CD4-positive, alpha-beta T cell treated with Interleukin-2 at 100 ng/mL for 4 hours (primary cell): ENCODE measurements at places on chromosomes 1 and 21.

GRCh38 chr1:206421616-206422340 lies 48.5 kb upstream of the IKBKE start:
- DNase-seq: no peak

GRCh38 chr1:222009105-222009730 lies 267.3 kb upstream of the DUSP10 start:
- peak; percentile 44 for DNase-seq

- no peak for DNase-seq
These were observed 35.4 kb downstream of the VANGL1 start for GRCh38 chr1:115677182-115677555.

- no peak for DNase-seq
These were observed 14.9 kb upstream of the MGST3 start for GRCh38 chr1:165616054-165616612.

DNA sequence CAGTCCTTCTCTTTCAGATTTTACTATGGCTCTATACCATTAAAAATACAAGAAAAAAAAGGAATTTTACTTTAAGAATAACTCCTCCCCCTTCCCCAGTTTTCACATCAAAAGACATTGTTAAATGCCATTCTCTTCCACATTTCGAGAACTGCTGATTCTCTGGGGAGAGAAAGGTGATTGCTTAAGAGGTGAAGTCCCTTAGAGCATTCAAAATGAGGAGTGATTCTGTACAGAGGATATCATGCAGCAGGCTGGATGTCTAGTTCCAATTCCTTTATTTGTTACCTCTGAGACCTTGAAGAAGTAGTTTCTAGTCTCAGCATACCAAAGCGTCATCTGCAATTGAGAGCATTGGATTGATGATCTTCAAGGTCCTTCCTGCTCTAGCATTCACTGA lies 46.9 kb downstream of the FMO3 start:
- no peak for DNase-seq

GRCh38 chr1:108892356-108893140 lies 15.8 kb downstream of the GPSM2 start:
- no peak for DNase-seq

GRCh38 chr1:2879591-2879990 lies 78.1 kb upstream of the TTC34 start:
- no peak for DNase-seq

GRCh38 chr1:1778663-1779319 lies 521 bp upstream of the NADK start:
- DNase-seq: peak; percentile 74

DNA sequence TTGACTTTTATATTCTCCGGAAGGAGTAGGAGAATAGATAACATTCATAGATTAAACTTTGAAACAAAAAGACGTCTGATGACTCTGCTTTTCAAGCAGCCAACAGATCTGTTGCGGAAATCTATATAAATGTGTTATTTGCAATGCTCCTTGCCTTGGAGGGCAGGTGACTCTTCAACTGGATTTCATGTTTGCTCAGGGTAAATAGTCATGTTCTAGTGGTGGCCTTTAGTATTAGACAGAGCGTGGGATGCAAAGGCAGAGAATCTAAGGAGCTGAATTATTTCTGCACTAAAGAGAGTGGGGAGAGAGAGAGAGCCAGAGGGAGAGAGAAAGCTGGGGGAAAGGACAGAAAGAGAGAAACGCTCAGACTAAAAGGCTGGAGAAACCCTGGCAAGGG lies 454.3 kb downstream of the AJAP1 start:
- DNase-seq: no peak
